ENCODE measurements at places on chromosomes 1 and 21.

DNA sequence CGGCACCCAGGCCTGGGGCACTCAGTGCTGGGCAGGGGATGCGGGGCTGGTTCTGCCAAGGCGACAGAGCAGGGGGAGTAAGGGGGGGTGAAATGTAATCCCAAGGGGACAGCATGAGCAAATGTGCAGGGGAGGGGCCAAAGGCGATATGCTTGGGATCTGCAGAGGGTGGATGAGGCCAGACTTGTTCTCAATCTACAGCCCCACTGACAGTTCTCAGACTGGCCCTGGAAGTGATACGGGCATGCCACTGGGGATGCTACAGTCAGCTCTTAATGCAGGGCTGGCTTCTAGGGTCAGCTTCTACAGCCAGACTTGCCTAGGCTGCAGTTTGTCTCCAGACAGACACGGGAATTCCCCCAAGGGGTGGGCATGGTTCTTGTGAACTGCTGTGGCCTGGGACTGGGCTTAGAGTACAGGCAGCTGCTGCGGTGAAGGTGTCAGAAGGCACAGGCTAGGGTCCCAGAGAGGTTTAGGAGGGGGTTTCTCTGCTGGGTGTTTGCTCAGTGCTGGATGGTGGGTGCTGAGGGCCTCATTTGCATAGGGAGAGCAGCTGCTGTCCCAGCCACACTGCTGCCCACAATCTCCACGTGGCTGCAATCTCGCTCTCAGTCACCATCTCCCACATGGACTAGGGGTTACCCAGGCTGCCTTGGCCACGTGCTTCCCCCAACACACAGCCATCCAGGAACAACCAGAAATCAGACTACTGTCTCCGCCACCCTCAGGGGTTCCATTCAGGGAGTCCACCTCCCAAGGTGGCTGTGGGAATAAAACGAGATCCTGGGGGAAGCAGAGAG lies 190.1 kb downstream of the HIVEP3 start:
- no peak for DNase-seq

- DNase-seq, result no peak
Observed at GRCh38 chr1:213251972-213252371, 200.9 kb downstream of the RPS6KC1 start.

GRCh38 chr1:230503726-230504125 lies 77.6 kb upstream of the PGBD5 start:
- DNase-seq, result no peak

GRCh38 chr1:180173952-180174351 lies 19.3 kb downstream of the QSOX1 start:
- DNase-seq, result peak; percentile 66

GRCh38 chr1:3884966-3885365 lies 15.1 kb downstream of the C1orf174 start:
- DNase-seq, result no peak

DNA sequence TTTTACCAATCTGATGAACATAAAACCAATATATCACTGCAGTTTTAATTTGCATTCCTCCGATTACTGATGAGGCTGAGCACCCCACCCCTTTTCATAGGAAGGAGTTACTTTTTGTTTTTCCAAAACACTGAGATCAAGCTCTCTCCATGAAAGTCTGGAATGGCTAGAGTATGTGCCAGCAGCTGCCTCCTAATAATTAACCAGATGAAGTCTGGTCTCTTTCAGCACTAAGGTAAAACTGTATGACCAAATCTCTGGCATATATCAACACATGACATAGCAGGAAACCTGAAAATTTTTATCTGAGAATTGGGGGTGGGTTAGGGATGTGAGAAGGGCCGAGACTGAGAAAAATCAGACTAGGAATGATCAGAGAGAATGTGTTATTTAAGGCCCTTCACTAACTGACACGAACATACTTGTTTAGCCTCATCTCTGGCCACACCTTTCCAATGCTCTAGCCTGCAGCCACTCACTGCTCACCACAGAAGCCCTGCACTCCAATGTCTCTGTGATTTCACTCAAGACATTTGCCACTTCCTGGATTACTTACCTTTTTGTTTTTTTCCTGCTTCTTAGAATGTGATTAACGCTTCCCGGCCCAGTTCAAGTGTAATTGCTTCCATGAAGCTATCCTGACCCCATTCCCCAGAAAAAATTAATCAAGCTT lies 34.7 kb downstream of the WASF2 start:
- no peak for DNase-seq

GRCh38 chr1:147472489-147472888 lies 68.8 kb upstream of the BCL9 start:
- DNase-seq, result no peak

GRCh38 chr1:85496941-85497582 lies 32.1 kb upstream of the DDAH1 start:
- no peak for DNase-seq

DNA sequence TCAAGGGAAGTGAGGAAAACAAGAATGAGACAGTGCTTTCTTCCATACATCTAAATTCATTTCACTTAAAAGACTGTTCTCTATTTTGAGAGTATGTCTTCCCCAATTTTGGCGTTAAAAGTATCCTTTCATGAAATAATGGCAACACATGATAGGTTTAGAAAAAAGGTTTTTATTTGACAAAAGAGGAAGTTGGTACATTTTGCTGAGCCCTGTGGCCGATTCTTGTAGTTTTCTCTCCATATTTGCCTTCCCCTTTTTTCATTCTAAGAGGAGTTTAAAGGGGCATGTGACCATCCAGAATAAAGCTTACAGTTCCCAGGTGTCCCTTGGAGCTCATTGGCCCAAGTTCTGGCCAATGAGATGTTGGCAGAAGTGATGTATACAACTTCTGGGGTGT lies 140.4 kb upstream of the KCNE2 start:
- no peak for DNase-seq

DNA sequence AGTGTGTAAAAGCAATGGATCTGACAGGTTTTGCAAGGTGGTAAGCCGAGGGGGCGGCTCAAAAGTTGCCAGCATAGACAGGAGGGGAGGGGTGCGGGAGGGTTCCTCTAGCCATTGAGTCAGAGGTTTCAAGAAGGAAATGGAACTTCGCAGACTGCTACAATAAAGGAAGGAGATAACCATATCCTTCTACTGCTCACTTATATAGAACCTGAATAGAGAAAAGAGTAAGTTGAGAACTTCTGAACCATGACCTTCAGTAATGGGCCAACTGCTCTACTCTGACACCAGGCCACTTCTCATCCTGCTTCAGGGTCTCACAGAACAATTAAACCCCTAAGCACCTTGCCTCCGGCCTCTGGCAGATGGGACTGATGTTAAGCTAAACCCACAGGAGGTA lies 26.3 kb upstream of the BCAR3 start:
- DNase-seq, result no peak

- peak; percentile 63 for DNase-seq
Observed at GRCh38 chr1:181021811-181022434, 747 bp downstream of the STX6 start.

DNA sequence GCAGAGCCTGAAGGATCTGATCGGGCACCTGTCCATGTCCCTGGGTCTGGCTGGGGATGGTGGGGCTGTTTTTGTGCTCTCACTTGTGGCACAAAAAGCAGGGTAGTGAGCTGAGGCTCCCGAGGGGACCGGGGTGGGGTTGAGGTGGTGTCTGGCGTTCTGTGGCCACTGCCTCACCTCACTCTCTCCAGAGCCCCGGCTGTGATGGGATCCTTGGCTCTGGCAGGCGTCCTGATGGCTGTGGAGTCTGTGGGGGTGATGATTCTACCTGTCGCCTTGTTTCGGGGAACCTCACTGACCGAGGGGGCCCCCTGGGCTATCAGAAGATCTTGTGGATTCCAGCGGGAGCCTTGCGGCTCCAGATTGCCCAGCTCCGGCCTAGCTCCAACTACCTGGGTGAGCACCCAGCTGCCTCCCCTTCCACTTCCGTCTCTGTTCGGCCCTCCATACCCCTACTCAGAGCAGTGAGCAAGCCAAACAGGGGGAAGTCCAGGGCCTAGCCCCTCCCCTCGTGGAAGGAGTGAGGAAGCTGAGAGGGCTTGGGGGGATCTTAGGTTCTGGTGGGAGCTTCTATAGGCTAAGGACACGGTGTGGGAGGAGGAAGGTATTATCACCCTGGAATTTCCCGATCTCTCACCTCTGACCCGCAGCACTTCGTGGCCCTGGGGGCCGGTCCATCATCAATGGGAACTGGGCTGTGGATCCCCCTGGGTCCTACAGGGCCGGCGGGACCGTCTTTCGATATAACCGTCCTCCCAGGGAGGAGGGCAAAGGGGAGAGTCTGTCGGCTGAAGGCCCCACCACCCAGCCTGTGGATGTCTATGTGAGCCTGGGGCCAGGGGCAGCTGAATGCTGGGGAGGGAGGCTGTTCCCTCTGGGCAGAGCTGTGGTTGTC lies 7.0 kb downstream of the ADAMTSL4 start:
- no peak for DNase-seq

DNA sequence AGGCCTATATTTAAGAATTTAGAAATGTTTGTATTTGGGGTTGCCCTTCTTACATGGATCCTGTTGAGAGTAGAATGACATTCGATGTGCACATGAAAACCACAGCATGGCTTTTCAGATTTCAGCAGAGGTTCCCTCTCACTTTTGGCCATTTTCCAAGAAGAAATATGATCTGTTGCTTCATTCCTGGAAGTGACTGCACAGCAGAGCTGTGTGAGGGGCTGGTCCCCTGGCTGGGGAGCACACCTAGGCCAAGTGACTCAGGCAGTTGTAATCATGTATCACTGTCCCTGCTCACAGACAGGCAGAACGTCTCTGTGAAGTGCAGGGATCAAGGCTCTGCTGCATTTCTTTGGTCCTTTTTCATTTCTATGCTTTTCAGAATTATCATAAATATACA lies 32.3 kb downstream of the AGT start:
- DNase-seq, result peak; percentile 44

DNA sequence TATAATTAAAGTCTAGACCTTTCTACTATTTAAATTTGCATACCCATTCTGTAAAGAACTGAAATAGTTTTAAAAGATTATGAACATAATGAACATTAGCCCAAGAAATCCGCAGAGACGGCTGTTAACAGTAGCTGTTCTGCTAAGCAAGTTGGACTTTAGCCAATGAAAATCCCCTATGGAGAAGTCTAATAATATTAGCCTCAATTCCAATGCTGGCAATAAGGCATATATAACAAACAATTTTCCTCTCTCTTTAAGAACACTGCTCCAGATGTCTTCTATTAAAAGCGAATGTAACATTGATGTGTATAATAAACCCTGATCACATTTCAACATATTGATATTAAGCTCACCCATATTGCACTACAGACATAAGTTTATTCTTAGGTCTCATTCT lies 221.3 kb upstream of the KCTD3 start:
- DNase-seq, result no peak

DNA sequence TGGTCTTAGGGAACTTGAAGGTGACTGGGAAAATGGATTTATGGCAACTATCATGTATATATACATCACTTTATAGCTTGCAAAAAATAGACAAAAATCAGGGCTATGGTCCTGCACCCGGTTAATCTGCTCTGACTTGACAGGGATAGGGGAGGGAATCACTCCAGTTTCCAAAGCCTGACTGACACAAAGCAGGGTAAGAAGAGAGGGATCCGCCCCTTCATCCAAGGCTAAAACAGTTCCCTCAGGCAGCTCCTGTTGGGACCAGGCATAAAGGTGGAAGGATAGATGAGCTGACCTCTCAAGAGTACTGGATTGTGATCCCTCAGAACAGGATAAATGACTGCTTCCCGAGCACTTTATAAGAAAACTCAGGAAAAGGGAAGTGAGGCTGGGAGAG lies 1.4 kb downstream of the PBXIP1 start:
- DNase-seq, result no peak

GRCh38 chr1:169119405-169119804 lies 12.9 kb downstream of the ATP1B1 start:
- DNase-seq, result no peak

GRCh38 chr1:17112496-17113236 lies 6.6 kb downstream of the PADI2 start:
- no peak for DNase-seq

DNA sequence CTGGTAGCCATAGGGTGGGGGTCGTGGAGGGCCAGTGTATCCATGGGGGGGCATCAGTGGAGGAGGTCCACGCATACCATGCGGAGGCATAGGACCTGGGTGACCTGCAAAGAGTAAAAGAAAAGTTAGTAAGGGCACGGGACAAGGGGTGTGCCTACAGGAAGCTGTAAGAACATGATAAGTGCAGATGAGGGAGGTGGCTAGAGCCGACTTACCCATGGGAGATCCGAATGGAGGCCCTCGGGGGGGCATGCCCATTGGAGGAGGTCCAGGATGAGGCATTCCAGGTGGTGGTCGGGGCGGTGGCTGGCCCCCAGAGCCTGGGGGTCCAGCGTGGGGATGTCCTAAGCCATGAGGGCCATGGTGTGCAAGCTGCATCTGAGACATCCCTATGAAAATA lies 4.0 kb downstream of the SF3B4 start:
- DNase-seq, result no peak

DNA sequence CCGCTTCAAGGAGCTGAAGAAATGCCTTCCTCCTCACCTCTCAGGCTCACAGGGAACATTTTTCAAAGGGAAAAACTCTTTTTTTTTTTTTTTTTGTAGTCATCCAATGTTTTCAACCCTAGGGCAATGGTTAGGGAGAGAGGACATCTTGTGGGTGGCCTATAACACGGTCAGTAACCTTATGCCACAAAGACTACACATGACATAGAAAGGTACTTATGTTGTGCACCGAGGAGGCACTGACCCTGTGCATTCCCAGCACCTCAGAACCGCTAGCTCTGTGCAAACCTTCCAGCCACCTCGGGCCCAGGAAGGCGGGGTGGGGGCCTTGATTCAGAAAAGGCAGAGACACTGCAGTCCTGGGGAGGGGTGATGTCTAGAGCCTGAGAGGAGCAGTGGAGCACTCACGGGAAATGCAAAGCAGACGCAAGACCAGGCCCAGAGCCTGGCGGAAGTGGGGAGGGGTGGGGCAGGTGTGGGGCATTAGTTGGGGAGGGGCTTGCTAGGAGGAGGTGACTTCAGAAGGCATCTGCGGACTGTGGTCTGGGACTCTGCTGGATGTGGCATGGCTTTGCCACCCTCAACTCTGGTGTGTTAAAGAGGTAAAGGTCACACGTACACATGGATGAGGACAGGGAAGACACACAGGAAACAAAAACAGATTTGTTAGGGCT lies 68.6 kb downstream of the MDM4 start:
- no peak for DNase-seq

- DNase-seq, result no peak
Observed at GRCh38 chr1:86154571-86155050, 2.0 kb downstream of the COL24A1 start.

GRCh38 chr1:225937048-225937968 lies 3.7 kb downstream of the LEFTY2 start:
- no peak for DNase-seq

- DNase-seq, result no peak
Observed at GRCh38 chr1:25832336-25833037, 12.7 kb downstream of the MTFR1L start.

GRCh38 chr1:213980906-213981305 lies 6.9 kb upstream of the PROX1 start:
- DNase-seq, result no peak

DNA sequence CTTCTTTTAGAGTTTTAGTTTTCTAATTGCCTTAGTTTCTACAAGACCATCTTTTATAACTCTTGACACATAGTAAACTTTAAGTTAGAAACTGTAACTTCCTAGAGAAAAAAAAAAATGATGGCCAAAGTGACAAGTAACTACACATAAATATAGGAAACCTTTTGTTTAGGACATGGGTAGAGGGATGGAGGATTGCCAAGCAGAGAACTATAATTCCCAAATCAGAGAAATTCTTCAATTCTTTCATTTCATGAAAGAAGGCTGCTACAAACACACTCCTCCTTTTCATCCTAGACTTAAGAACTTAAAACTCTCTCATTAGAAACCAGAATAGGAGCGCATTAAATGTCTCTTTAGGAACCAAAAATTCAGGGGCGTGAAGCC lies 125.0 kb downstream of the PTPN14 start:
- no peak for DNase-seq

All from stromal cell of bone marrow (primary cell).